T1000 (cell line): ENCODE measurements at places on chromosomes 3 and 15.

- no peak for DNase-seq
Observed at GRCh38 chr3:70614111-70614510, 301.7 kb upstream of the MDFIC2 start.

GRCh38 chr3:171904829-171905228 is 61.7 kb downstream of the TMEM212 start:
- no peak for DNase-seq

DNA sequence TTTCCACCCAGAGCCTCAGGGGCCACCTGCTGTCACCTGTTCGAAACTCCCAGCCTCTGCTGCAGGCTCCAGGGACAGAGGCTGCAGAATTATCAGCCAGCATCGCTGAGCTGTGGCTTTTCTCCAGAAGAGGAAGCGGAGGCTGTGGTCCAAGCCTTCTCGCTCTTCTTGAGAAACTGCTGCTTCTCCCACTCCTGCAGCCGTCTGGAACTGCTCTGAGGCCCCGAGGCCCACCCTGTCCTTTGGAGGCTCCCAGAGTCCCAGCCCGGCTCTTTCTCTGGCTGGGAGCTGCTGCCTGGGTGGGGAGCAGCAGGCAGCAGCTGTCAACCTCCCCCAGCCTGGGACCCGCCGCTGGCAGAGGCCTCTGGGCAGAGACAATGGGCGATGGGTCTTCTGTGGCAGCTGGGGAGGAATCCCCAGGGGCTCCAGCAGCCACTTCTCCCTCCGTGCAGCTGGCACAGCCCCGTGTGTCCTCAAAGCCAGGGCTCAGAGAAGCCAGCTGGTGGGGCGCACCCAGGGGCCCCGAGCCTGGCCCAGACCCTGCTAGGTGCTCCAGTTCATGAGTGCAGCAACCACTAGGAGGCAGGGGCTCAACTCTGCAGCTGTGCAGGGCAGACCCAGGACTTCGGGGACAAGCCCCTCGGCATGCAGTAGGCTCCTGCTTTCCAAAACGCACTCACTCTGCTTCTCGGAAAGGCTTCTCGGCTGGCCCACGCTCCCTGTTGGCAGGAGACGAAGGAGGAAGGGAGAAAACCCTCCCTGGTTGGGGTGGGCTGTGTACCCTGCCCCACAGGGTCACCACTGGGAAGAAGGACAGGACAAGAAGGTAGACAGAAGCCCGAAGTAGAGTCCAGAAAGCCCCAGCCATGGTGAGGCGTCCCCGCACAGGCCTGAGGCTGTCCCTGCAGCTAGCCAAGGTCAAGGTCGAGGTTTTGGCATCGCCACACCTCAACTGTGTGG is 49.9 kb upstream of the FURIN start:
- no peak for DNase-seq

GRCh38 chr3:98892263-98892662 is 9.2 kb downstream of the DCBLD2 start:
- DNase-seq = no peak
